ENCODE measurements at places on chromosomes 13 and 19.

- no peak for DNase-seq
These were observed 385.8 kb downstream of the ZNF536 start for GRCh38 chr19:30757837-30758617.

- no peak for DNase-seq
These were observed 1.1 kb upstream of the PRKCG start for GRCh38 chr19:53880711-53881481.

- no peak for DNase-seq
These were observed 293.2 kb downstream of the EFNB2 start for GRCh38 chr13:106241974-106242953.

- DNase-seq, result no peak
These were observed 1575.1 kb upstream of the SLC10A2 start for GRCh38 chr13:104641309-104641708.

DNA sequence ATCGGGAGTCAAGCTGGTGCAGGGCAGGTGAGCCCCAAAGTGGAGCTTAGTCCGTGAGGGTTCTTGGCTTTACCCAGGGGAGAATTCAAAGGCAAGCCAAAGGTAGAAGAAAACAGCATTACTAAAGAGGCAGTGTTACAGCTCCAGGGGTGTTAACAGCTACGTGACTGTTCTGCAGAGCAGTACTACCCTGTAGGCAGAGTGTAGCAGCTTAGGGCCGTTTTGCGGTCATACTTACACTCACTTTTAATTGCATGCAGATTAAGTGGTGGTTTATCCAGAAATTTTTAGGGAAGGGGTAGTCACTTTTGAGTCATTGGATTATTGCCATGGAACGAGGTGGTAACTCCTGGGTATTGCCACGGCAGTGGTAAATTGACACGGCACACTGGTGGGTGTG is 482.2 kb downstream of the SLITRK5 start:
- no peak for DNase-seq
